ENCODE measurements at places on chromosomes 7 and 10.

GRCh38 chr10:77702166-77702565 is 64.6 kb upstream of the KCNMA1 start:
- DNase-seq, result no peak

DNA sequence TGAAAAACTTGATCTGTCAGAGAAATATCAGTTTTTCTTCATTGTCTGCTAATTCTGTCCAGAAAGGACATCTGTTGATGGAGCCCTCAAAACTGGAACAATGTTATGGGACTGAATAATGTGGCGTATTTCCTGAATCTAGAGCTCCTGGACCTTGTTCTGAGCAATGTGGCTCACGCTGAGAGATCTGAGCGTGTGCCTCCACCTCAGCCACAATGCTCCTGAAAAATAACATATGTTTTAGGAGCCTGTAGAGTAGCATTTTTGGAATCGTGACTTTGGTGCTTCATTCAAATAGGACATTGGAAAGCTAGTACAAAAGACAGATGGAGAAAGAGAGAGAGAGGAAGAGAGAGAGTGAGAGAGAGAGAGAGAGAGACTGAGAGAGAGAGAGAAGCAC is 110.3 kb downstream of the BMPER start:
- DNase-seq, result no peak

DNA sequence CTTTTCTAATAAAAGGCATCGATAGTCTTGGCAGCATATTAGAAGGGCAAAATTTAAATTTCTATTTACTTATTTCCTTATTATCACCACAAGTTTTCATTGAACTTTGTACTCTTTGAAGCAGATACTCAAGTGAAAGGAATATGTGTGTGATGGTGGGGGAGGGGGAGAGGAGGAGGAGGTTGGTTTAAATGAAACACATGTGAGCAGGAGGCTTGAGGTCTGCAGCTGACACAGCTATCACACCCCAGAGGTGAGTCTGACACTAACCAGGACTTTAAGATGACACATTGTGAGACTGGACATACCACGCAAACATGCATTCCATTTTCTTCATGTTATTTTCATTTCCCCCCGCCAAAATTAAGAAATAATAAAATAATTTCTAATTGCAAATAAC is 63.3 kb downstream of the CTTNBP2 start:
- no peak for DNase-seq

DNA sequence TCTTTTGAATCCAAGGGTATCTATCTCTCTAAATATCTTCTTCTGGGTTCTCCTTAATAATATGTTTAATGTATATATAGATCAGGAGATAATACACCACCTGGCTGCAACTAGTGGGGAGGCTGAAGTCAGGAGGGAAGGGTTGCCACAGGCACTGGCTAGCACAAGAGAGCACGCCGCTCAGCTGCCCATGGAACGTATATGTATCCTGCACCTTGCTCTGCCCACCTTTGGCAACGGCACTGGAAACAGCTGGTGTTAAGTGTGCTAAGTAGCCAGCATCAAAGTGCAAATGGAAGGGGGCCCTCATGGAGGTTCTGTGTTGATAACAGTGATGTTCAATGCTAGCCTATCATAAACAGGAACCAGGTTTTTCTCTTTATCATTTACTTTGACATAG is 49.8 kb upstream of the FAM133B start:
- no peak for DNase-seq

DNA sequence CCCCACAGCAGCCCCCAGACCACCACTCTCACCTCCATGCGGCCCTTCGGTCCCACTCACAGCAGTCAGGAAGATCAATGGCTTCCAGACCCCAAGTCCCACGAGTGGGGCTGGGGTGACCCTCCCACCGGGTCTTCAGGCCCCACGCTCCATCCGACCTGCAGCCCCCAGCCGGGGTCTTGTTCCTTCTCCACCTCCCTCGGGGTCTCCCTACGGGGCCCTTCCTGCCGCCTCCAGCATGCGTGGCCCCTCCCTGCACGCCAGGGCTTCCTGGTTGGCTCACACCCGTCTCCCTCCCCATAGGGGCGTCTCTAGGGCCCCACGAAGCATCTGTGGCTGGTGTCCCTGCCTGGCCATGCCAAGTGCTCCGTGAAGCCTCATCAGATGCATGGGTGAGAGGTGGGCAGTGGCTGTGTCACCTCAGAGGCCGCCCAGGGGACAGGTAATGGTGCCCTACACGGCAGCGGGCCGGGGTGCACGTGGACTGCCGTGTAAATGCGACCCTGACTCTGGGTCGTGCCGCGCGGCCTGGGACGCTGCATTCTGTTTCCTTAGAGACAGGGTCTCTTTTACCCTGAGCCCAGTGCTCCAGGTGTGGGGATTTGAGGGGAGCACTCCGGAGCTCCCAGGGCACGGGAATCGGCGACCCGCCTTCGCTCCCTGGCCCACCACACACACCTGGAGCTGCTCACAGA is 19.9 kb downstream of the ADAP1 start:
- DNase-seq, result no peak

DNA sequence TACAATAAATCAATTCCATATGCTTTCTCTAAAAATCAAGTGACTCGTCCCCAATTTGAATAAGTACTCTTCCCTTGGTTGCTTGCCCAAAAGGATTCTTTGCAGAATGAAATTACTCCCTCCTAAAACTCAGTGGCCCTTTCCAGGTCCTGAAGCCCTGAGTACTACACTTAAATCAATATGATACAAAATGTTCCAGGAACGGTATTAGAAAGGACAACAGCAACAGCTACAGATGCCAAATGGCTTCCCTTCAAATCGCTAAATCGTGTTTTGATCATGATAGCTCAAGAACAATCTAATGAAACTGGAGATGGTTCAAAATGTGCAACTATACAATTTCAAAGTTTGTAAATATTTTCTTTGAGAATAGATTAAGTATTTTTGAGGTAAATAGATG is 59.4 kb downstream of the TPK1 start:
- DNase-seq, result no peak

GRCh38 chr7:101932083-101932482 is 114.7 kb downstream of the CUX1 start:
- no peak for DNase-seq

- DNase-seq, result no peak
These were observed 119.8 kb downstream of the XRCC2 start for GRCh38 chr7:152556013-152556755.

- no peak for DNase-seq
These were observed 105.8 kb upstream of the ANK3 start for GRCh38 chr10:60495338-60496055.

DNA sequence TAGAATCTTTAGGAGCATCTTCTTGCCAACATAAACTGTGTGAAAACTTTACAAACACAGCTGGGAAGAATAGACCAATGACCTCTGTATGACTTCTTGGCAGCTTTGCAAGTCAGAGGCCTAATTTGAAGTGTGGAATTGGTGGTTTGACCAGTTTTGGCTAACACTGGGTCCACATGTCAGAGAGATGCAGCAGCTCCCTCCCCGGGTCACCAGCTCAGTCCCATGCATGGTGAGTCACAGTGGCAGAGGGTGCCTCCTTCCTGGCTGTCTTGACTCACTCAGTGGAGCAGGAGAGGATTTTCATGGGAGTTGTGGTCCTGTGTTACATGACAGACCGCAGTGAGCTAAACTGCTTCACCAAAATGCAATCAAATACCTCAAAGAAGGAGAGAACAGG is 8.2 kb upstream of the STARD3NL start:
- DNase-seq, result no peak

DNA sequence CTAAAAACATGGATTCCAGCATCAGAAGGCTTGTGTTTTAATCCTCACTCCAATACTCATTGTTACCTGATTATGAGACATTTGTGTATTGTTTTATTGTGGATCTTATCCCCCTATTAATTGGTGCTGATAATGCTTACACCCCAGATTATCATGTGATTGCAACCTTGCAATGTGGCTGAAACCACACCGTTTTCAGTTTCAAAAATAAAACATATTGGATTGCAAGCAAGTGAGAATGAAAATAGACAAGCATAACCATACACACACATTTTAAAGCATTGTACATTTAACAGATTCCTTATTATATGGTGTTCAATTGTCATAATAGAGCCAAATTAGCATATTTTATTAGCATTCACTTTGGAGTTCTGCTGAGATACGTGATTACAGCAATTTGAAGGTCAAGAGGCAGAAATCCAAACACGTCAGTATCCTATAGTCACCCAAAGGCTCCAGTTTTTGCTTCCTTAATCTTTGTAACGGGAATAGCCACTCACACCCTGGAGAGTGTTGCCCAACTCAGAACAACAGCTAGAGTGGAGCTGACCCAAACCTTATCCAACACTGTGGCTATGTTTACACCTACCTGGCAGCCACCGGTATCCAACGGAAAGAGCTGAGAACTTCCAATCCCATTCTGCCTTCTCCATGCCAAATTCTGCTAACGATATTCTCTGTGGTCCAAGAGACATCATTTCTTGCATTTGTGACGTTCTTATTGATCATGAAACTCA is 317.1 kb upstream of the KLF6 start:
- no peak for DNase-seq

- no peak for DNase-seq
These were observed 21.4 kb downstream of the CREB5 start for GRCh38 chr7:28433699-28434219.

DNA sequence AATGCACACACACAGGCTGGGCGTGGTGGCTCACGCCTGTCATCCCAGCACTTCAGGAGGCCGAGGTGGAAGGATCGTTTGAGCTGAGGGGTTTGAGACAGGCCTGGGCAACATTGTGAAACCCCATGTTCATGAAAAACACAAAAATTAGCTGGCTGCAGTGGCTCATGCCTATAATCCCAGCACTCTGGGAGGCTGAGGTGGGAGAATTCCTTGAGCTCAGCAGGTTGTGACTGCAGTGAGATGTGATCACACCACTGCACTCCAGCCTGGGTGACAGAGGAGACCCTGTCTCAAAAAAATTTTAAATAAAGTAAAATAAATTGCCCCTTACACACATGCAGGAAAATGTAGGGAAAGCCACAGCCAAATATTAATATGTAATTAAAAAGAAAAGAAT is 44.1 kb downstream of the RNF32 start:
- DNase-seq, result no peak

- DNase-seq, result no peak
These were observed 184.6 kb downstream of the ST7 start for GRCh38 chr7:117137868-117138267.

GRCh38 chr10:43902842-43903241 is 254.2 kb upstream of the ZNF32 start:
- DNase-seq, result no peak

DNA sequence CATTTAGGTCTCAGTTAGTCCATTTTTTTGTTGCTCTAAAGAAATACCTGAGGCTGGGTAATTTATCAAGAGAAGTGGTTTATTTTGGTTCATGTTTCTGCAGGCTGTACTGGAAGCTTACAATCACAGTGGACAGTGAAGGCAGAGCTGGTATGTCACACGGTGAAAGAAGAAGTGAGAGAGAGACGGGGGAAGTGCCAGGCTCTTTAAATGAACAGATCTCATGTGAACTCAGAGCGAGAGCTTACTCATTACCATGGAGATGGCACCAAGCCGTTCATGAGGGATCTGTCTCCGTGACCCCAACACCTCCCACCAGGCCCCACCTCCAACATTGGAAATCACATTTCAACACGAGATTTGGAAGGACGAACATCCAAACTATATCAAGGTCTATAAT is 18.9 kb upstream of the PNLIPRP3 start:
- DNase-seq, result no peak

GRCh38 chr10:94757916-94758315 is 4.6 kb upstream of the CYP2C19 start:
- DNase-seq, result no peak

DNA sequence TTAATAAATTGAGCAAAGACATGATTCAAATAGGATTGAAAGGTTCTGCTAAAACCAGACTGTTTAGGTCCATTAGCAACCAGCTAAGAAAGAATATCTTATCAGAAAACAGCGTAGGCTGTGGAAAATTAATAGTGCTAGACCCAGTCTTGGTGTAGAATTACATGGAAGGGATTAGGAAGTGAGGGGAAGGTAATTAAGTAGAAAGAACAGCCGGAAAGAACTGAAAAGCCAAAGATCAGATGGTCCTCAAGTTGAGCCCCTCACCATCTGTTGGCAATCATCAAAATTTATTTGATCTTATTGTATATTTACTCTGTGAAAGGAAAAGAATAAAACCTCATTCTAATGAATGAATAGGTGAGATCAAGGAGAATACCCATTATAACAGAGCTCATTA is 50.1 kb downstream of the COL1A2 start:
- no peak for DNase-seq
